ENCODE measurements at places on chromosomes 6 and 20.

- DNase-seq: no peak
These were observed 25.9 kb upstream of the HAO1 start for GRCh38 chr20:7966176-7966575.

DNA sequence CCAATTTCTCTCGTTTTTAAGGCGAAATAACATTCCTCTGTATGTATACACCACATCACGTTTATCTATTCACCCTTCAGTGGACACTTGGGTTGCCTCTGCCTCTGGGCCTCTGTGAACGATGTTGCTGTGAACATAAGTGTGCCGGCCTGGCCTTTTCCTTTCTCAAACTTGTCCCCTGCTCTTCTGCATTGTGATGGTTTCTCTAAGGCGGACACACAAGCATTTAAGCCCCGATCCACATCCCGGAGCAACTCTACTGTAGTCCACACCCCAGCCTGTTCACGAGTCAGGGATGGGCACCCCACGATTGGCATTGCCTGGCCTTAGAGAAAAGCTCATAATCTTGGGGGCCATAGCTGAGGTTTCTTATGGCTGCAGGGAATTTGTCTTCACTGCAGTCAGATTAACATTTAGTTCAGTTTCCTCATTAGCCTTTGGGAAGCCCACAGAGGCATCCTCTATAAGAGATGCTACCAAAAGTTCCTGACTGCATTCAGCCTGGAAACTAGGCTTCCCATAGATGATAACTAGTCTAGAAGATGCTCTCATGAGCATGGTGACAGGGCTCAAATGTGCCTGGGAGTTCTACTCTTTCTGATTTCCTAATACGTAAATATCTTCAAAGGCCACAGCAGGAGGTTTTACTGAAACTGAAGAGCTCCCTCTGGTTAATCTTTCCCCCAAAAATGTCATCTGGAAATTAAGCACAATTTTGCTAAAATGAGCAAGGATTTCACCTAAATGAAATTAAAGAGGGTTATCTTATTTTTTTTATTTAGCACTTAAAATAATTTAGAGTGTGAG lies 762 bp downstream of the ZC3H12D start:
- DNase-seq: no peak

GRCh38 chr6:5084781-5085647 lies at the start of gene PPP1R3G:
PPP1R3G (plus strand) TSS chr6:5085341; CDS start chr6:5085486, 145 bp downstream.
- DNase-seq: peak; percentile 80

DNA sequence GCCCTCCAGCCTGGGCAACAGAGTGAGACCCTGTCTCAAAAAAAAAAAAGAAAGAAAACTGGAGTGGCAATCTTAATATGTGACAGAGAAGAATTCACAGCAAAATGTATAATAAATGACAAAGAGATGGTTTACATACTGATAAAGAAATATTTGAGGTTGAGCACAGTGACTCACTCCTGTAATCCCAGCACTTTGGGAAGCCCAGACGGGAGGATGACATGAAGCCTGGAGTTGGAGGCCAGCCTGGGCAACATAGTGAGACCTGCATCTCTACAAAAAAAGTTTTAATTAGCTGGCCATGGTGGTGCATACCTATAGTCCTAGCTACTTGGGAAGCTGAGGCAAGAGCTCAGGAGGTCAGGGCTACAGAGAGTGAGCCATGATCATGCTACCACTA lies 12.4 kb upstream of the DEFB118 start:
- DNase-seq: no peak

DNA sequence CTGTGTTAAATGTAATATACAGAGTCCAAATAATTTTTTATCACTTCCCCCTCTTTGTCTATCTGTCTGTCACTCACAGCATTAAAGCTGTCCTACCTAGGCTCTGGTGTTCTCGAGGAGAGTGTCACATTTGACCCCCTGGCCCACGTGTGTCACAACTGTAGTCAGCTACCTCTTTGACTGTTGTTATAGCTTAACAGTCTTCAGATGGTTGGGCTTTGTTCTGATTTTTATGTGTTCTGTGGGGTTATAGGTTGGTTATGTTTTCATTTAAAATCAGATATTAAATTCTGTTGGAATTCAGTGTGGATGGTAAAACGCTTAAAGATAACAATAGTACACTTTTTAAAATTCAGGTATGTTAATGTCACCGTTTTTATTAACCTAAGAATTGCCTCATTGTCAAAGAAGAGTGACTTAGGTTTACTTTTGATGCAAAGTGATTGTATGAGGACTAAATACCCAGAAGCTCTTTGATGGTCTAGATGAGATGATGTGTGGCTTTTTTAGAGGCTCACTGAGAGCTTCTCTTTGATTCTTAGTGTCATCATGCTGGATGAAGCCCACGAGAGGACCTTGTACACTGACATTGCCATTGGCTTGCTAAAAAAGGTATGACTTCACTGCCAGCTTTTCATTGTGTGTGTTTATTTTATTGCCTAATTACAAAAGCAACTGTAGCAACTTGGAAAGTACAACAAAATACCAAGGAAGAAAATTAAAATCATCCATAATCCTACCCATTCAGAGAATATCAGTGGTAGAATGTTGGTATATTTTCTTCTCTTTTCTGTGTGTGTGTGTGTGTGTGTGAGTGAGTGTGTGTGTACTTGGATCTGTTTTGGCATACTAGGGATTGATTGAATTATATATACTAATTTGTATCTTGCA lies 29.9 kb downstream of the DHX35 start:
- DNase-seq: no peak

DNA sequence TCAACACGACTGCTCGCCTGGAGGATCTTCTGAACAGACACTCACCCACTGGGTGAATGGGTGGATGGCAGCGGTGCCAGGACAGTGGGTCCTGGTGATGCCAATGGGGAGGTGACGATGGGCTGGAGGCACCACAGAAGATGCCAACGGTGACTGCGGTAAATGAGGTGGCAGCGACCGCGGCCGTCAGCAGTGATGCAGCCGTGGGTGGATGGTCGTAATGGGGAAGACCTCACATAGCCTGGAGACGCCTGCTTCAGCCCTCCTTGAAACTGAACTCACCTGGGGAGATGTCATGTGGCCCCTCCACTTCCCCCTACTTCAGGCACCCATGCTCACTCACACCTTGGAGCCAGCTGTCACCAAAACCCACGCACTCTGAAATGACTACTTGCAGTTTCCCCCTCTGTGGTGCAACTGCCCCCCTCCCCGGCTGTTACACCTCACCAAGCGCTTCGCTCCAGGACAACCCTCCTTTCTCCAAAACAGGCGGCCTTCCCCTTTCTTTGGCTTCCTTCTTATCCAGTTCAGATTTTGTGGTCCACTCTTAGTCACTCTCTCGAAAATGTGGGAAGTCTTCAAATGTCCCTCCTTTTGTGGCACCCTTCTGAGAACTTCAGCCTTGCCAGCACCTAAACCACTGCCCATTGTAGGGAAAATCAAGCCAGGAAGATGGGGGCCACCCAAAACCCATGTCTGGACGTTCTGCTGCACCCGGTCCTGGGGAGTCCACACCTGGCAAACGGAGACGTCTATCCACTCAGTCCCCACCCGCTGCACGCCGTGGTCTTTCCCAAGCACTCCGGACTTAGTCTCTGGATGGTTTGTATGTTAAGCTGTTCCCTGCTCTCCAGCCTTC lies 10.4 kb upstream of the ABHD16B start:
- DNase-seq: no peak
